ENCODE measurements at places on chromosomes 12 and 14.

DNA sequence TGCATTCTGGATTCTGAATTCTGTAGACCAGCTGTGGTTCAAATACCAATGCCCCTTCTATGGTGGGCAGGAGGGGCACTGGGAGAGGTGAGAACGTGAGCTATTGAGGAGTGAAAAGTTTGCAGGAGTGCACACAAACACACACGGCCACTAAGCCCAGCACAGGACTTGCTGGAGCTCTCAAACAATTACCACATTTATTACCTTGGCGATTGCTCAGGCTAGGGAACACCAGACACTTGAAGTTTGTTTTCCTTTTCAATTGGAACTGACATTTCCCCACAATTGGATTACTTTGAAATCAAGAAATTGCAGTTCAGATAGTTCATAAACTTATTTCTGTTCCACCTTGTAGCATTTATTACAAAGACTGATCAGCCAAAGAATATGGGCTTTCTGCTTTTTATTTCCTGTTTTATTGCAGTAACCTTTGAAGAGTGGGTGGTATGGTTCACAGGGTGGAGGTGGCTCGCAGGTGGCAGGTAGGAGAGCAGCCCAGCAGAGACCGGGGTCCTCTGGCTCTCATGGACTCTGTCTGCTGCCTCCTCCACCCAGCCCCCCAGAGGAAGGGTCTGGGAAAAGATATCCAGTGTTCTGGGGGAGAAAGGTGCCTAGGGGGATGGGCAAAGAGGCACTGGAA, 429.8 kb upstream of the CCDC196 start:
- DNase-seq, result no peak

- no peak for DNase-seq
Measured at GRCh38 chr12:105899589-105899988, 239.2 kb downstream of the NUAK1 start.

DNA sequence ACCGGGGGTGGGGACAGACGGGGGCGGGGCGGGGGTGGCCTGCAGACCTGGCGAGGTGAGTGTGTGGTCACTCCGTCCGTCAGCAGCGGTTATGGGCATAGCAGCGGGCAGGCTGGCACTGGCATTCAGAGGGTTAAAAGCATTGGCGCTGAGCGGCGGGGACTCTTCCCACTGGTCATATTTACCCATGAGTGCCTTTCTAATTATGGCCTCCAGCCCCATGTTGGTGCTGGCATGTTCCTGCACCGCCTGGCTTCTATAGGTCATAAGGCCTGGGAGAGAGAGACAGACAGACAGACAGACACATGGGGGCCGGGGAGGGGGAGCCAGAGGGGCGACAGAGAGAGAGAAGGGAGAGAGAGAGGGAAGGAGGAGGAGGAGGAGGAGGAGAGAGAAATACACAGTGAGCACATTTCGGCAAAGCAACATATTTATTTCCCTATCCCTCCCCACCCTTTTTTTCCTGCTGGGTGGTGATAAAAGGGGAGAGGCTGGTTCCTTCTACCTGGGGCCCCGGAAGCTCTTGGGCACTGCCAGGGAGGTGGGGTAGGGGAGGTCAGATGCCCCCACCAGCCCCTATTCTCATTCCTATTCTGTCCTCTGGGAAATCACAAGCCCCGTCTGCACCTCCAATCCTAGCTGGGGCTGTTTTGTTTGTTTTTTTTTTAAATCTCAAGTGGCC, 32.6 kb downstream of the RFLNA start:
- no peak for DNase-seq

GRCh38 chr14:24353559-24354481, 14.0 kb upstream of the RIPK3 start:
- no peak for DNase-seq

GRCh38 chr12:126912111-126912510, 1354.9 kb upstream of the TMEM132C start:
- no peak for DNase-seq

DNA sequence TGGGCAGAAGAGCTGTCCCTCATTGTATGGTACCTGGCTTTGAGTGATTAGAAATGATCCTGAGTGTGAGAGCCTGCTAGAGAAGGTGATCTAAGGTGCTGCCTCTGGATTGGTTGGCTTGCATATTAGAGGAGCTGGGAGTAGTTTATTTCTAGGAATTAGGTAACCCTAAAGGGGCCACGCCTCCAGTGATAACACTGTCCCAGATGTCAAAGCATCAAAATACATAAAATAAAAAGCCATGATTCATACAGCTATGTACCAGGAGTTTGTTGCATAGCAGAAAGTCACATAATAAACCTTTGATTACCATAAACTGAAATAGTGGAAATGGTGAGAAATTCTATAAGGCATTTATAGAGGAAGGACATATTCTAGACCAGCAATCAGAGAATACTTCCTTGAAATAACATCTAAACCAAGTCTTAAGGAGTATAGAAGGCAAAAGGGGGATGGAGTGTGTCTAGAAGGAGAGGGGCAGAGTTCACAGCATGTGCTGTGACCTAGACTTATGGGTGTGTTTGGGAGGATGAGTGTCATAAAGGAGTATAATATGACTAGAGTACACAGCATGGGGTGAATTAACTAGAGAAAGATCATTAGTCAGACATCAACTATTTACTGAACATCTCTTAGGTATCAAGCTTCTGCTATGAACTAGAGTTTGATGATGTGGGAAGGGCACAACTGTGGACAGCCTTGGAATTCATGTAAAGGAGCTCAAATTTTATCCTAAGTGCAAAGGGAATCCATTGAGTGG, 686.4 kb downstream of the GALC start:
- DNase-seq, result no peak

DNA sequence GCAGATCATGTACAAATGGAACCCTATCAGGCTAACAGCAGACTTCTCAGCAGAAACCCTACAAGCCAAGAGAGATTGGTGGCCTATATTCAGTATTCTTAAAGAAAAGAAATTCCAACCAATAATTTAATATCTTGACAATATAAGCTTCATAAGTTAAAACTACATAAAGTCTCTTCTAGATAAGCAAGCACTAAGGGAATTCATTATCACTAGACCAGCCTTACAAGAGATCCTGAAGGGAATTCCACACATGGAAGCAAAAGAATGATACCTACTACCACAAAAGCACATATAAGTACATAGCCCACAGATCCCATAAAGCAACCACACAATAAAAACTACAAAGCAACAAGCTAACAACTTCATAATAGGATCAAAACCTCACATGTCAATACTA, 60.4 kb upstream of the SCAF11 start:
- no peak for DNase-seq

DNA sequence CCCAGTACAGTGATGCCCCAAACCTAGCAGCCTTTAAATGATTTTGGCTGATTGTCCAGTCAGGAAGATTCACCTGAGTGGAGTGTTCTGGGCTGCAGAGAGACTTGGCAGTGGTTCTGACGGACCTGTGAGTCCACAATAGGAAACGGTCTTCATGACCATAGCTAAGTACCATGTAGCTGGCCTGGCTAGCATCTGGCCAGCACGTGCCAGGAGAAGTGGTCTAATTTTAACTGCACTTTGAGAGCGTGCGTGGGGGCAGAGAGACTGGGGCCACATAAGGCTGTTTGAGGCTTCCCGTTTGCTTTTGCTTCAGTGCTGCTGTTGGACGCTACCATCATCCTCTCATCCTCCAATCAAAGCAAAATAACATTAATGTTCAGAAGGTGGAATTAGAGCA, 54.7 kb downstream of the PPM1A start:
- DNase-seq, result no peak

Data from KBM-7 (cell line).